Left renal pelvis (tissue), 4 donors: ENCODE measurements at places on chromosomes 5 and 9. TPM values are rescaled to one million over a fixed set of nuclear protein-coding genes. Genes with fewer than 3 reads are reported as not detected.

- no peak for DNase-seq
Measured at GRCh38 chr5:127643607-127644006, 5.3 kb upstream of the CTXN3 start.

GRCh38 chr5:134975843-134976242 lies 8.1 kb downstream of the CATSPER3 start:
- no peak for DNase-seq

Gene IL9
- polyA plus RNA-seq = not detected

DNA sequence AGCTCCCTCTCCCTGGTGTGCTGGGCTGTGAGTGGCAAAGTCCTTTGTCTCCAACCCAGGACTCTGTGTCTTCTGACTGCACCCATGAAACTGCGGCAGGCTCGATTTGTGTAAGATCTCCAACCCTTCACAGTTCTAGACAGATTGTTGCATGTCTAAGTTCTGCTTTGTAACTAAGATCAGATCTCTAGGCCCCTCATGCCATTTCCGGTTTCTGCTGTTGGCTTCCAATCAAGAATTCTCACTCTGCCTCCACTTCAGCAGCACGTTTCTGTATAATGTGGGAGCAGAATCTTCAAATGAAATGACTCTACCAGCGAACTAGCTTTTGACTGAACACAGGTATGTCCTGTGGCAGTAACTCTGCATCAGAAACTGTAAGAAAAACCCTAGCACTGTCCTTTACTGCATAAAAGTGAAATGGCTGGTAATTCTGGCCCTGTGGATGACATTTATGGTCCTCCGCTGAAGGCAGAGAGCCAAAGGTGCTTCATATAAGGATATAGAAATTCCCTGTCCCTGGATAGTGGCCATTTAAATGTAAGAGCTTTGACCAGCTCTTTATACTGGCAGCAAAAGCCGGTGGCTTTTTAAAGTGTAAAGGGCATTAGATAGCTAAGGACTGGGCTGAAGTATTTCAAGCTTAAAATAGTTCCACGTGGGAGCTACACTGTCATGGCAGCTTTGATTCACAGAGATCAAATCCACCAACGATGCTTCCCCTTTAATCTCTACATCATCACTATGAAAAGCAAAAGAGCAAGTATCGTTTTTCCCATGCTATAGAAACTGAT lies 319.0 kb upstream of the CDH6 start:
- DNase-seq = no peak

DNA sequence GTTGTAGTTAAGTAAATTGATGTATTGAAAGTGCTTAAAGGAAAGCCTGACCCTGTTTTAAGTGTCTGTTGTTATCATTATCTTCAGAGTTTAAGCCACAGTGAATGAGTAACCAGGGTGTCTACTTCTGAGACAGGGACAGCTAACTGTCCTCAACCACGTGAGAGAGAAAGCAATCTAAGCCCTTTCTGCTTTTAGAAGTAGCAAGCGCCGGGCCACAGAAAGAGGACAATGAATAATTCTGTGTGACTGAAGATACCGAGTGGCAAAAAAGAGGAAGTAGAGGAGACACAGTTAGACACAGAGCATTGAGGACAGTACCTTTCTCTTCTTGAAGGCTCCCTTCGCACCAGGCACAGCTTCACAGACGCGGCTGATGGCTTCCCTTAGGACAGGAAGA lies 86.3 kb downstream of the S1PR3 start:
- peak; percentile 26 for DNase-seq

Gene SLC46A2
- polyA plus RNA-seq = 0.29 TPM

GRCh38 chr9:19564396-19565061 lies 155.7 kb downstream of the ACER2 start:
- DNase-seq = no peak

- no peak for DNase-seq
Measured at GRCh38 chr5:53090229-53090628, 19.3 kb downstream of the MOCS2 start.

GRCh38 chr9:123348317-123348992 lies 7.5 kb upstream of the CRB2 start:
- DNase-seq = no peak

Gene LMBRD2
- polyA plus RNA-seq = 8.4 TPM

- no peak for DNase-seq
Measured at GRCh38 chr5:158056130-158056825, 197.3 kb upstream of the CLINT1 start.

DNA sequence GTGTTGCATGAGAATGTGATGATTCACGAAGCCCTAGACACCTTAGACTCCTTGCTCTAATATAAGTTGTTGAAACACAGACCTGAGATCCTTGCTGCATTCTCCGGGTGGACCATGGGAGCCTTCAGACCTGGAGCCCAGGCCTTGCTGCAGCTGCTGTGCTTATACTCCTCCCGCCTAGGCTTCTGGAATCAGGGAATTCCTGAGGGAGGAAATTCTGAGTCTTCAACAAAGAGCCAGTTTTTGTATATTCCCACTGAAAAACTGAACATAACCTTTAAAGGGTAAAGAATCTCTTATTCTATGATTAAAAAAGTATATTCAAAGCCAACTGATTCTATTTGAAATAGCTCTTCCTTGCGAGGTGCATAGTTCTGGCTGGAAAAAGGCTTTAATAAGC lies 245.1 kb upstream of the ELAVL2 start:
- DNase-seq = no peak

DNA sequence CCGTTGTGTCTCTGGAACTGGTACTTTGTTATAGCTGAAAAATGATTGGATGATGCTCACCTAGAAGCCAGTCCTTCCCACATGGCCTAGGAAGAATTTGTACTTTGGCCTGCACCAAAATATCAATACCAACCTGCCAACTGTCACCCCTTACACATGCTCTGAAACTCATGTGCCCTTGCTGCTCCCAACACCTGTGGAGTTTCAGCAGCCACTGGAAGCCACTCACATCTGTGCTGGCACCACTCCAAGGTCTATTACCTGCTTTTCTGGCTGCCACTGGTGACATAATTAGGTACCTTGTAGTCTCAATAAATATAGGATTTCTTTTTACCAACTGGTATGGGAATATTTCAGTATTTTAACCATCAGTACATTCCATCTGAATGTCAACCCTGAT lies 363.6 kb downstream of the SH3GL2 start:
- no peak for DNase-seq

GRCh38 chr5:160047423-160047822 lies 38.5 kb downstream of the TTC1 start:
- no peak for DNase-seq
